ENCODE measurements at places on chromosomes 16 and 17.
A peak's percentile ranks its signal among the peaks of the same experiment; 100 is the strongest.

DNA sequence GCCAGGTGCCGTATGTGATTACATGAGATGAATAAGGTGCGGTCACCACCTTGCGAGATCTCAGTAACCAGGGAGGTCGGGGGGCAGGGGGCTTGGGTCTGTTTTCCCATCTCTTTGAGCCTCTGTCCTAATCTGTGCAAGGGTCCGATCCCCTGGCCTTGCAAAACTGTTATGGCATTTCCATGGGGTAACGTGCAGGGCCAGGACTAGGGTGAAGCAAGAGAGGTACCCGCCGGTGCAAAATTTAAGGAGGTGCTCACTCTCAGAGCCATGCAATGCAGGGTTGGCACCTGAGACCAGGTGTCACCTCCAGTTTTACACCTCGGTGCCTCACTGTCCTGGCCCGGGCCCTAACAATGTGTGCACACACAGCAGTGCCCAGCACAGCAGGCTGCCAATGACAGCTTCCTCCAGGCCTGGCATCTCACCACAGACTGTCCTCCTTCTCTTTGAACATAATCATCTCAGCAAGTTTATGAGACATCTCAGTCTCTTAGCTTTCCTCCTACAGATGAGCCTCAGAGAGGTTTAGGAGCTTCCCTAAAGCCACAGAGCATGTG lies 43.6 kb downstream of the C16orf95 start:
- no peak for DNase-seq

GRCh38 chr16:83329441-83329840 lies 478.3 kb upstream of the HSBP1 start:
- no peak for DNase-seq

- peak; percentile 16 for DNase-seq
These were observed 36.4 kb downstream of the SNX20 start for GRCh38 chr16:50644729-50645128.

DNA sequence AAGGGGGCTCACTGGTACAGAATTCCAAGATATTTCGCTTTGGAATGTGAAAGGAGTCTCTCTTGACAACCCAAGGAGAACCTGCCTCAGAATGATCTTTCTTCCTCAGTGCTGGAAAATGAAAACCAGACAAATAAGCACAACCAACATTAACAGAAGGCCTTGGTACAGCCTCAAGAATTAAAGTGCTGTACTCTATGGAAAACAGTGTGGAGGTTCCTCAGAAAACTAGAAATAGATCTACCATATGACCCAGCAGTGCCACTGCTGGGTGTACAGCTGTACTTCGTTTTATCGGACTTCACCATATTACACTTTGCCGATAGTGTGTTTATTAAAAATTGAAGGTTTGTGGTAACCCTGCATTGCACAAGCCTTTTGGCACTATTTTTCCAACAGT lies 25.2 kb downstream of the HLF start:
- DNase-seq = no peak

DNA sequence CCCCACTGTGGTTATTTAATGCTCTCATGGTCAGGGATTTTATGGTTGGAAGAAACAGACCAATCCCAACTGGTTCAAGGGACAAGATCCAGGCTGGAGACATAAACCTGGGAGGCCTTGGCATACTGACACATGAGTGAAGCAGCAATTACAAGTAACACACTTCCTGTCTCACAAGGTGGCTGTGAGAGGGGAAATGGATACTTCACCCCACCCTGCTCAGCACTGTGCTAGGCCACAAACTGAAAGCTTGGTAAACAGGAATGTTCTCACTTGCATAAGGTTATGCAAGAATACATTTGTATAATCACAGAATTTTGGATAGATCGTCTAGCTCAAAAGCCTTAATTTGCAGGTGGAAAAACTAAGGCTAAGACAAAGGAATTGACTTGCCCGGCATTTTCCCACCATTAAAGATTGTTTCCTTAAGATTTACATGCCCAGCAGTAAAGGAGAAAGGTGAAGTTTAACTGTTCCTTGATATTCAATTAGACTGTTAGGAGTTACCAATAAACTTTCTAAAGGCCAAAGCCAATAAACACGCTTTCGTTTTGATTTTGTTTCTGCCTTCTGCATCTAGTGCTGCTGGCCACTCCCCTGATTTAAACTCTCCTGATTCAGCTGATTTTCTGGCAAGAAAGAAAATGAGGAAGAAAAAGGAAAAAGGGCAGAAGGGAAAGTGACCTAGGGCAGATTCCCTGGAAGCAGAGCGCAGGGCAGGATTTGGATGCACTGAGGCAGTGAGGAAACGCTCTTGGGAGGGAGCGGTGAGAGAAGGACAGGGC lies 215.6 kb upstream of the CDH5 start:
- no peak for DNase-seq

DNA sequence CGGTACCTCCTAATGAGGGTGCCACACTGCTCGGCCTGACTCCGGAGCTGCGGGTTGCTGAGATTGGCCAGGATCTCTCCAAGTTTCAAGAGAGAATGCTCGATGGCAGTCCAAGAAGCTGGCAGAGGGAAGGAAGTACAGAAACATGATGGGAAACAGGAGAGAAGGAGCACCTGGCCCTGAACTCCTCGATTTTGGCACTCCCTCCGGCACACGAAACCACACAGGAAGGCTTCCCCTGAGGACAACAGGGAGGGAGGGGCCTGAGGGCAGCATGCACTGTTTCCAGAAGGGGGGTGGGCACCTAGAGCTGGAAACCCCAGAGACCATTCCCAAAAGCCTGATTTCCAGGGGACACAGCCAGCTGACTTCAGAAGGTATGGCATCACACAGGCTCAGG lies 18.1 kb downstream of the CSF3 start:
- DNase-seq = no peak
